Activated CD8-positive, alpha-beta memory T cell treated with anti-CD3 and anti-CD28 coated beads, Interleukin-2, amount 10 ng/mL, durations not matched to agents 7 days and 5 days (primary cell): ENCODE measurements at places on chromosomes 5 and 9. TPM values are rescaled to one million over a fixed set of nuclear protein-coding genes. Genes with fewer than 3 reads are reported as not detected.
A peak's percentile ranks its signal among the peaks of the same experiment; 100 is the strongest.

Gene PLAC8L1
- total RNA-seq, result 0.87 TPM

Gene INSYN2B
- not detected for total RNA-seq

Gene OLFM1
- total RNA-seq, result not detected

Gene PIP5KL1
- 2.6 TPM for total RNA-seq

Gene TRIP13
- 33.0 TPM for total RNA-seq

Gene ARSI
- not detected for total RNA-seq

Gene CTXN3
- total RNA-seq, result not detected

Gene FBLL1
- not detected for total RNA-seq

Gene SLC1A3
- not detected for total RNA-seq

DNA sequence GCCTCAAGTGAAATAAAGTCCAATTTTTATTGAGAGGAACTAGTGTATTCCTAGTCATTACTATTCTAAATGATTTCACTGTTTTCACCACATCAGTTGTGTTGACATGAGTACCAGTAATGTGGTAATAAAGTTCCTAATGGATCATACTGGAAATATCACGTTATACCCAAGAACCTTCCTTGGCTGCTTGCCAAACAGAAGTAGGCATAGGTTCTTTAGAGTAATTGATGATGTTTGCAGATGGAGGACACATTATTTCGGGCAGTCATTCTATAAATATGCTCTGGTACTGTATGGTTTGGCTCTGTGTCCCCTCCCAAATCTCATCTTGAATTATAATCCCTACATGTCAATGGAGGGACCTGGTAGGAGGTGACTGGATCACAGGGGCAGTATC, 15.1 kb downstream of the SNCAIP start:
- no peaks in the 10 kb centered on the region for H3K27me3 ChIP-seq
- H3K36me3 ChIP-seq, result no peaks in the 10 kb centered on the region
- no peak overlapping the region for H3K4me3 ChIP-seq
- DNase-seq, result no peak

DNA sequence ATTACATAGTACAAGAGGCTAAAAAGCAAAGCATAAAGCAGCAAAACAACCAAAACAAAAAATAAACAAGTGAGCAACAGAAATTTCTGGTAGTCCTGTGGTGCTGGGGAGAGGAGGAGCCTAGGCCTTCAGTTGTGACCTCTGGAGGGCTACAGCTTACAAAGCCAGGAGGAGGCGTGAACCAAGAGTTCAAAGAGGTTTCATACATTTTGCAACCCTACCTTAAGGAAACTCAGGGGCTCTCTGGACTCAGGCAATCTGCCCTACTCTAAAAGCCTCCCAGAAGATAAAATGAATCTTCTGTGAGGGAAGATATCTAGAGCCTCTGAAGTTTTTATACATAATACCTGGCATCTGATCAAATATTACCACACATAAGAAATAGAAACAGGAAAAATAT, 187.4 kb downstream of the AGTPBP1 start:
- peaks cover 7% of the 10 kb centered on the region for H3K4me1 ChIP-seq
- H3K4me3 ChIP-seq, result no peak overlapping the region
- H3K27ac ChIP-seq, result no peak overlapping the region

DNA sequence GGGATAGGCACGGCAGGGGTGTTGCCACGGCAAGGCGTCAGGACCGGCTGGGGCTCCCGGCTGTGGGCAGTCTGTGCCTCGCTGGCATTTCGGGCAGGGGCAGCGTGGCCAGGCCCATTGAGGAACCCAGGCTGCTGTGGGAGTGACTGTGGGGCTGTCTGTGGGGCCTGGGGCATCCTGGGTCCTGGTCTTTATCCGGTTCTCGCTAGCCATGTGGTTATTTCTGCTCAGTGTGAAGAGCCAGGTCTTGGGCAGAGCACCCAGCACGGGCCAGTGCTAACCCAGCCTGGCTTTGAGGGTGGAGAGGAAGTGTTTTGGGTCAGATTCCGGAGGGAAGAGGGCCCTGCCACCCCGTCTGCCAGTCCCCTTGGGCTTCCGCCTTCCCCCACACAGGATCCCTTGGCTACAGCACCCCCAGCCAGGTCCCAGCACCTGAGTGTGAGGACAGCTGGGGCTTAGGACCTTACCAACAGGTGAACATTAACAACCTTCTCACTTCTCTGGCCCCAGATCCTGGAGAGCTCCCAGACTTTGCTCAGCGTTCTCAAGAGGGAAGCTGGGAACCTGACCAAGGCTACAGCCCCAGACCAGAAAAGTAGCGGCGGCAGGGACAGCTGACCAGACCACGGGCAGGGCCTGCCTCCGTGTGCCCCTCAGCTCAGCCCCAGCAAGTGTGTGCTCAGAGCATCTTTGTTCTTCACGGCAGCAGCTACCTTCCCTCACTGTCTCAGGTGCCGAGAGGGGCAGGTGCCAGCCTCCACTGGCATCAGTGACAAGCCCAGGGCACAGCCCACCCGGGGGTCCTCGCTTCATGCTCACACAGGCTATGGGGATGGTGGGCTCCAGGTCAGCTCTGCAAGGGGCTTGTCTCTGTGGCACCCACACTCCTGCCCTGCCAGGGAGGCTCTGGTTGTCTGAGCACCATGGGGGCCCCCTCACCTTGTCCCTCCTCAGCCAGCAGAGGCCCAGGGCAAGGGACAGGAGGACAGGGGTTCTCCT, 1.1 kb downstream of the SSNA1 start:
- H3K4me1 ChIP-seq, result peaks cover 35% of the 10 kb centered on the region
- H3K27me3 ChIP-seq, result no peaks in the 10 kb centered on the region
- peaks cover 2% of the 10 kb centered on the region for H3K36me3 ChIP-seq
- DNase-seq, result no peak
- peak overlapping the region; percentile 93 for H3K4me3 ChIP-seq
- H3K27ac ChIP-seq, result peak overlapping the region; percentile 92

DNA sequence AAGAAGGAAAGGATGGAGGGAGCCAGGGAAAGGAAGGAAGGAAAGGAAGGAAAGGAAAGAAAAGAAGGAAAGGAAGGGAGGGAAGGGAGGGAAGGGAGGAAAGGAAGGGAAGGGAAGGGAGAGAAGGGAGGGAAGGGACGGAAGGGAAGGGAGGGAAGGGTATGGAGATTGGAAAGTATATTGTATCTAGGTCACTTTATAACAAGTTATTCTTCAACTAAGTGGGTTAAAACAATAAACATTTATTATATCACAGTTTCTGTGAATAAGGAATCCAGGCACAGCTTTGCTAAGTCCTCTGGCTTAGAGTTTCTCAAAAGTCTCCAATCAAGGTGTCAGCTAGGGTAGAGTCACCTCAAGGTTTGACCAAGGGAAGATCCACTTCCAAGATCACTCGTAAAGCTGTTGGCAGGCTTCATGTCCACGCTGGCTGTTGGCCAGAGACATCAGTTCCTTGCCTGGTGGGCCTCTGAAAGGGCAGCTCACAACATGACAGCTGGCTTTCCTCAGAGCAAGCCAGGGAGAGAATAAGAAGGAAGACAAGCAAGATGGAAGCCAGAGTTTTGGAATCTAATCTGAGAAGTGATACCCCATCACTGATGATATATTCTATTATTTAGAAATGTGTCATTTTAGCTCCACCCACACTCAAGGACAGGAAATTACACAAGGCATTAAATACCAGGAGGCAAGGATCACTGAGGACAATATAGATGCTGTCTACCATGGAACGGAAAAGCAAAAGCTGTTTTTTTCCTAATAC, 105.1 kb downstream of the DEPDC1B start:
- no peak for DNase-seq
- no peak overlapping the region for H3K27ac ChIP-seq
- H3K4me1 ChIP-seq, result peaks cover 24% of the 10 kb centered on the region
- H3K27me3 ChIP-seq, result no peaks in the 10 kb centered on the region
- peaks cover 22% of the 10 kb centered on the region for H3K36me3 ChIP-seq

DNA sequence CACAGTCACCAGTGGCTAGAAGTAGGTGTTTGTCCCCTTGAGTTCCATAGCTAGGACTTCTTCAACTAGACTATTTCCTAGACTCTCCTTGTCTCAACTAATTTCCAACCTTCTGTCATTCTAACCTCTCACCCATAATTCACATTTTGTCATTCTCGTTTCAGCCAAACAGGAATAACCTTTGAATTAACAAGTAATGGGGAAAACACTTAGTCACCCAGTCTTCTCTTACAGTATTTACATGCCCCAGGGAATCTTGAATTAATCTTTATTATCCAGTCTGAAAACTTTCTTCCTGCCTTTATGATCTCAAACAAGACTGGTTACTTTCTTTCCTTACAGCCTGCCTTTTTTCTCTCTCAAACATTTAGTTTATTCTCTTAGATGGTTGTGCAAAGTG, 63.3 kb upstream of the RUSC2 start:
- H3K27me3 ChIP-seq, result peaks cover 68% of the 10 kb centered on the region
- H3K4me3 ChIP-seq, result no peak overlapping the region
- no peaks in the 10 kb centered on the region for H3K36me3 ChIP-seq
- no peaks in the 10 kb centered on the region for H3K4me1 ChIP-seq
- H3K27ac ChIP-seq, result no peak overlapping the region
- no peak for DNase-seq

DNA sequence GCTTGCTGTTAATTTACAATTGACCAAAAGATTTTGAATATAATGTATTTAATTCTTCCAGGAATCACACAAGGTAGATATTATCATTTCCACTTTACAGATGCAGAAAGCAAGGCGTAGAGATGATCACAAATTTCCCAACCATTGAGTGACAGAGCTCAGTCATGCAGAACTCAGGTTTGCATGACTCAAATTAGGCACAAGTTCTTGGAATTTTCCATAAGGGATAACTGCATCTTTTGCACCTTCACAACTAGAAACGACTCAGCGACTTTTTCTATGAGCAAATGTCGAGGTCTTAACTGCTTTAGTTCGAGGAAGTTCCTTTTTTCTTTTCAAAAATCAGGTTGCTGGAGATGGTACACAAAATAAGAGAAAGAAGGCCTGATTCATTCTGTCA, 265.5 kb upstream of the PAPPA start:
- no peaks in the 10 kb centered on the region for H3K4me1 ChIP-seq
- no peak for DNase-seq
- no peak overlapping the region for H3K27ac ChIP-seq
- H3K4me3 ChIP-seq, result no peak overlapping the region
- no peaks in the 10 kb centered on the region for H3K27me3 ChIP-seq
- no peaks in the 10 kb centered on the region for H3K36me3 ChIP-seq

DNA sequence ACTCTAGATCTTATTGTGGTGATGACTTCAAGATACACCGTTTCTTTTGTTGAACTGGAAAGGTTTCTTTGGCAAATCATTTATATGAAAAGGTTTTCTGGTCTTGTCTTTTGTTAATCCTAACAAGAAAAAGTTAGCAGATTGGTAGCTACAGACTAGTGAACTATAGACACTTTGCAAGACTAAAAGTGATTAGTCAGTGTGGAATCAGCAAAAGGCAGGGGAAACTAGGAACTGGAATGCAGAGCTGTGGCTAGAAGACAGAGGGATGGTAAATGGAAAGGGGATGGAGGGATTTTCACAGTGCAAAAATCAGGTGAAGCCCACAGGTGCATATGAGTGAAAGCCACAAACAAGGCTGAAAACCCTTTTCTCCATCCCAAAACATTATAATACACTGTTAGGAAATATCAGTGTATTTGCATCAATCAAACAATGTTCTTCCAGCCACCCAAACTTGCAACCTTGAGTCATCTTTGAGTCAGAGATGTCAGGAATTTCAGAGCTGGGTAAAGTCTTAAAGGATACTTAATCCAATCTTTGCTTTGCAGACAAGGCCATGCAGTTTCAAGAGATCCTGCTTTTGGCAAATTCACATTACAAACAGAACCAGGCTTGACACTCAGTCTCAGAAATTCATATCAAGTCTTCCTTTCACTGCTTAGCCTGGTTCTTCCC, 52.7 kb downstream of the PLK2 start:
- H3K27me3 ChIP-seq, result peaks cover 11% of the 10 kb centered on the region
- no peak overlapping the region for H3K4me3 ChIP-seq
- DNase-seq, result no peak
- no peaks in the 10 kb centered on the region for H3K4me1 ChIP-seq
- H3K27ac ChIP-seq, result no peak overlapping the region

- H3K36me3 ChIP-seq, result peaks cover 14% of the 10 kb centered on the region
- H3K27me3 ChIP-seq, result no peaks in the 10 kb centered on the region
- H3K4me3 ChIP-seq, result peak overlapping the region; percentile 20
- H3K27ac ChIP-seq, result peak overlapping the region; percentile 41
Measured at GRCh38 chr5:108769352-108769751, 21.7 kb downstream of the FER start.

DNA sequence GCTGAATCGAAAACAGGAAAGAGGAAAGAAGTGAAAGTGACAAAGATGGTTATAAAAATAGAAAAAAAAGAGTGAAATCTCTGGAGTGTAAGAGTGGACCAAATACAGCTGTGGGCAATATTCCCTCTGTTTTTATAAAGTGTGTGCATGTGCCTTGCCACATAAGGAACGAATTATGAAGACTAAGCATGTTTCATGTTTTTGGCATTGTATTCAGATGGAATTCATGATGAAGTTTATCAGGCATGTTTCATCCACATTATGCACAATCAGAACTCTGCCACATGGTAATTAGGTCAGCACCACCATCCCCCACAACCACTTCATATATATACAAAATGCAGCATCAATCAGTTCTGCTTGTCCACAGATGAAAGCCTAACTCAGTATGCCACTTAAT, 348.0 kb downstream of the ZNF608 start:
- H3K27ac ChIP-seq, result no peak overlapping the region
- no peaks in the 10 kb centered on the region for H3K27me3 ChIP-seq
- no peak for DNase-seq
- peaks cover 2% of the 10 kb centered on the region for H3K36me3 ChIP-seq
- H3K4me1 ChIP-seq, result no peaks in the 10 kb centered on the region

DNA sequence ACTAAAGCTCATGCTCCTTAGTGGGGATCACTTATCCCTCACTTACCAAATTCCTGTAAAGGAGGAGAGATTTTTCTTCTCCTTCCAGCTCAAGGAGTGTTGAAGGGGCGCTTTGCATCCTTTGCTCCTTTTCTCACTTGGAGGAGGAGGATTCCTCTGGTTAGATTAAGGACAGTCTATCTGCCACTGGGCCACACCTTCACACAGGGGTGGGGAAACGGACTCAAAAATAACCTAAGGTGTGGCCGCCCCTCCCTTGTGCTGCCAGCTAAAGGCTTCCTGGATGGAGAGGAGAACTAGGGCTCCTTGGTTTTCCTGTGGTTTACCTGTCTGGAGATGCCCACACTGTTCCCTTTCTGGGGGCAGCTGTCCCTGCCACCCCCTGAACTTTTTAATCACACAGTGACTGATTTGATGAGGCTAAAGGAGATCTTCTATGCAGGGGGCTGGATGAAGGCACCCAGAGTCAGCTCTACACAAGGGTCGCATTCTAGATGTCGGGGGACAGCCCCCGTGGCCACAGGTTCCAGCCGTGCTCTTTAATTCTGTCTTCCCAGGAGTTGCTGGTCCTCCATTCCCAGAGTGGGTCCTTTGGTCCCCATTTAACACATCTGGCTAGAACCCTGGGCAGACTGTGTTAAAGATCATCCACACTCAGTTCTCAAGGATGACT, 14.4 kb downstream of the GLRX start:
- DNase-seq, result no peak
- H3K27me3 ChIP-seq, result no peaks in the 10 kb centered on the region
- H3K36me3 ChIP-seq, result peaks cover 7% of the 10 kb centered on the region
- peak overlapping the region; percentile 45 for H3K4me3 ChIP-seq
- peak overlapping the region; percentile 86 for H3K27ac ChIP-seq

- H3K36me3 ChIP-seq, result peaks cover 39% of the 10 kb centered on the region
- no peak overlapping the region for H3K27ac ChIP-seq
- peaks cover 5% of the 10 kb centered on the region for H3K4me1 ChIP-seq
- no peak overlapping the region for H3K4me3 ChIP-seq
- no peaks in the 10 kb centered on the region for H3K27me3 ChIP-seq
- DNase-seq, result no peak
Measured at GRCh38 chr5:41842777-41843176, 27.4 kb downstream of the OXCT1 start.
